ENCODE measurements at places on chromosomes 13 and 19.

DNA sequence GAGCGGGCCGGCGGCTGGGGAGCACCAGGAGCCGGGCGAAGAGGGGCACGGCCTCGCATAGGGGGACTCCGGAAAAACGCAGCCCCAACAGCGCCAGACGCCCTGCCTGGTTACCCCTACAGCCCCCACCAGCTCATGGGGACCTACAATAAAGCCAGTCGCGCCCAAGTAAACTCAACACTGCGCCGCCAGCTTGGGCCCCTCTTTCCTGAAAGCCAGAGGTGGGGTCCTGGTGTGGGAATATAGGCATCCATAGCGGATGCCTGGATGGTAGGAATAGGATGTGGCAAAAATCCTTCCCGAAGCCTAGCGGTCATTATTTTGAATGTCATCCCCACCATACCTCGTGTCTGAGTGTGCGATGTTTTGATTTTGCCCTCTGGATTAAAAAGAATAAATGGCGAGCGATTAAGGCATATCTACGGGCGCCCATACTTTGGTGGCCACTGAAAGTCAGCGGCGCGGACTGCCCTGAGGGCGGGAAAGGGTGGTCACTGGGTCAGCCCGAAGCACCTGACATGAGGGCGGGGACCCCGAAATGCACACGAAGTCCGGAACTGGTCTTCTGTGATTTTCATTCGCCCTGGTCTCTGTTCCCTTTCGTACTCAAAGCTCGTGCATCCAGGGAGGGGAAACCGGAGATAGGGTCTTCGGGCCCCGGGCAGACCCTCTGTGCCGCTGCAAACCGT, at the start of the genes NHLRC3 and PROSER1:
NHLRC3 (plus strand) TSS at position 577 of the 689 bp plus-strand sequence. CDS start 184 bp downstream, outside the sequence.
PROSER1 (minus strand) TSS at position 210 of the 689 bp plus-strand sequence. CDS start 847 bp downstream, outside the sequence.
- DNase-seq, result peak; percentile 76

DNA sequence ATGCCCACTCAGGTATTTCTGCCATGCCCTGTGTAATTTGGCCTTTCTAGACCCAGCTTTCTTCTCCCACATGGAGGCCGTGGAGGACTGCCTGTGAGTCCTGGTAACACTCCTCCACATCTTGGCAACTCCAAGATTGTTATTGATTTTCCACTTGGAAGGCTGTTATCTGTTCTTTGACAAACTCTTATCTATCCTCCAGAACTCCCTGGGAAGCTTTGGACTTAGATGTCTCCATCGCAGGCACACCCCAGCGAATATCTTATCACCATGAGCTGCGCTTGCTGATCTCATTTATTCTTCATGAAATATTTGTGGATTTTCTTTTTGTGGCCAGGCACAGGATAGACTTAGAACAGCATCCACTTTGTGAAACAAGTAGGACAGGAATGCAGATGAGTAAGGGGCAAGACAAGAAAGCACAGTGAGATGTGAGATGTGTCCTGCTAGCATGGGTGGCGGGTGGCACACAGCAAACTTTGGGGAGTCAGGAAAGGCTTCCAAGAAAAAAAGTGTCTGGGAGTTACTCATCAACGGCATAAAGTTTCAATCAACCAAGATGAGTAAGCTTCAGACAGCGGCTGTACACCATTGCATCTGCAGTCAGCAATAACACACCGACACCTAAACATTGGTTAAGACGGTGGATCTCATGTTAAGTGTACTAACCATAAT, 84.5 kb upstream of the IRS2 start:
- no peak for DNase-seq

- no peak for DNase-seq
Observed at GRCh38 chr13:79307866-79308298, 98.2 kb downstream of the RBM26 start.

- no peak for DNase-seq
Observed at GRCh38 chr19:13160557-13160956, 10.3 kb downstream of the IER2 start.

DNA sequence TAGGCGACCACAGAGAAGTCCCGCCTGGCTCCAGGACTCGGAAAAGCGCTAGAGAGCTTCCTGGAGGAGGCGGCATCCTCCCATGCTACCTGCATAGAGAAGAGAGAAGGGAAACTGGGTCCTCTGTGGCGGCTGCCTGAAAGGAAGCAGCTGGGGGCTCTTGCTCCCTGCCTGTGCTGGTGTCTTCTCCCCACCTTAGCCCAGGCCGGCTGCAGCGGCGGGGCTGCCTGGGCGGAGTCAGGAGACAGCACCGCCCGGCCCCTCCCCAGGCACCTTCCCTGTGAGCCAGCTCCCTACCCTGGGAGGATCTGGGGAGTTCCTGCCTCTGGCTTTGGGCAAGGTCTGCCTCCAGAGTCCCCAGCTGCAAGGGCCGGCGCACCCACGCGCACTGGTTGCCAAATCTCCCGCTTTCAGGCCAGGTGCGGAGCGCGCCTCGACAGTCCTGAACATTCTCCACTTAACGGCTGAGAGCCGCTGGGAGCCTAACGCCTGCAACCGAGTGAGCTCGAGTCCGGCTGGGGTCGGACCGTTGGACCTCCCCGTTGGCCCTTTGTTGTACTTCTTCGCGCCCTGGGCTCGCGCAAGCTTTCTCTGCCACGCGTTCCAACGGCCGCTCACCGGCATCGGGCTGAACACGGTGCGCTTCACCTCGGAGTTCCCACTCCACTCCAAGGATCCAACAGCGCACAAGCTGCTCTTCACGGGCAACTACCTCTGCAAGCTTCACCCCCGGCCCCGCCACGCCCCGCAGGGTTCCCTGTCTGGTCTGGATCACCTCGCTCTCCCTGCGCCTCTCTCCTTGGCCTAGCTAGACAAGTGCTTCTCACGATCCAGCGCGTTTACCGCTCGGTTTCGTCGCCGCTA, 21.8 kb upstream of the ZNF30 start:
- DNase-seq, result no peak

DNA sequence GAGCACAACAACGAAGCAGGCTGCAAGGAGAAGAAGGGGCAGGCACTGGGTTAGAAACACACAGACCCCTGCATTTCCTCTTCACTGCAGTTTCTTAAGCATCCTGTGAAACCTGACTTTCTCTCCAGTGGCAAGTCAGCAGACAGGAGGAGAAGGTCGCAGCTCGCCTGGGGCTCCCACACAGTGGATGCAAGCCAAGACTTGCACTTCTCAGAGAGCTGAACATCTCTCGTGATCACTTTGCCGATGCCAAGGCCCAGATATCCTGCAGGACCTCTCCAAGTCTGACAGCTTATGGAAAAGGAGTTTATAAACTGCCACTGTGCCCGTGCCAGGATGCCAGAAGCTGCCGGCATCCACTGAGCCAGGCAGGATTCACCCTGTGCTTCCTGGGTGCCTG, 18.4 kb downstream of the TMEM272 start:
- DNase-seq, result no peak

DNA sequence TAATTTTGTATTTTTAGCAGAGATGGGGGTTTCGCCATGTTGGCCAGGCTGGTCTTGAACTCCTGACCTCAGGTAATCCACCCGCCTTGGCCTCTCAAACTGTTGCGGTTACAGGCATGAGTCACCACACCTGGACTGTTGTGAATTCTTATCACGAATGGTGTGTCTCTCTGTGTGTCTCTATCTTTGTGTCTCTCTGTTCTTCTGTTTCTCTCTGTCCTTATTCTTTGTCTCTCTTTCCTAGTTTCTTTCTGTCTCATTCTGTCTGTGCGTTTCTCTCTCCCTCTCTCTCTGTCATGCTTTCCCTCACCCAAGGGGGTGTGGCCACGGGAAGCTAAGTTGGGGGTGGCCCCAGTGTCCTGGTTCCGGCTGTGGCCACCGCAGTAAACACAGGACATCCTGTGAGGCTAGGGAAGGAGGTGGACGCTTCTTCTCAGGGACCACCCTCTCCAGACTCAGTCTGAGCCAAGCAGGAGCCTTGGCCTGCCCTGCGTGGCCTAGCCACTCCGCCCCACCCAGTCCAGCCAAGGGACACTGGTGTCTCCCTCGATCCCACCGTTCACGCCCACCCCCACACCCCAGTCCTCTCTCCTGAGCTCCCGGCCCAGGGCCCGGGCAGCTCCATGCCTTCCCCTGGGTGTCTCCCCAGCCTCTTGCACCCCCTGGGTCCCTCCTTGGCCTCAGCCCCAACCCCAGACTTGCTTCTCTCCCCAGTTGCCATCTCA, 3.9 kb upstream of the PRX start:
- no peak for DNase-seq

DNA sequence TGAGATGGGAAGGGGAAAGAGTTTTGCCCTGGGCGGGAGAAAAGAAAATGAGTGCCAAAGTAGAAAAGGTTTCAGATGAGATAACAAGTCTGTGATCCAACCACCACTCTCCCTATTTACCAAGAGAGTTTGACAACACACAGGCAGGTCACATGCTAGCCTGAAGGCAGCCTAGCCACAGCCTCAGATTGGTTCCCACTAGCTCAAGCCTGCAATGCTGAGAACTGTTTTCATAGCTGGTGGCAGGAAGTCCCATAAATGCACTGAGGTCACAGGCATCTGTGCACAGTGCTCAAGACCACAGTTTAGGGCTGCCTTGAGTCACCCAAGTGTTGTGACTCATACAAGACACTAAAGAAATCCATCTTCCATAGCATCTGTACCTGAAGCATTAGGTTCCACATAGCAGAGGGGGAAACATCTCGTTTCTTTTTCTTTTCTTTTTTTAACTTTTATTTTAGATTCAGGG, 18.5 kb upstream of the POP4 start:
- DNase-seq, result peak; percentile 24

DNA sequence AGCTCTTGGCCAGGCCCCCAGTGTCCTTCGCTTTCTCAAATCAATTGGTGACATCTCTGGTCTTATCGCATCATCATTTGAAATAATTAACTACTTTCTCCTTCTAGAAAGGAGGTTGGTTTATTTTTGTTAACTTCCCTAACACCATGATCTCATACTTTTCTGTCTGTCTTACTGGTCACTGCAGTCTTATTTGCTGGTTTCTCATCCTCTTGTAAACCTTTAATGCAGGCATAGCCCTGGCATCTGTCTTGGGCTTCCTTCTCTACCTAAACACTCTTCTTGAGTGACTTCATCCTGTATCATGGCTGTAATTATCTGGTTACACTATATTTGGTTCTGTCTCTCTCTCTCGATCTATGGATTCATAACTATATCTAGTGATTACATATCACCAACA, 152.8 kb downstream of the CYSLTR2 start:
- DNase-seq, result no peak

GRCh38 chr13:77274126-77274525, 52.8 kb downstream of the MYCBP2 start:
- no peak for DNase-seq

DNA sequence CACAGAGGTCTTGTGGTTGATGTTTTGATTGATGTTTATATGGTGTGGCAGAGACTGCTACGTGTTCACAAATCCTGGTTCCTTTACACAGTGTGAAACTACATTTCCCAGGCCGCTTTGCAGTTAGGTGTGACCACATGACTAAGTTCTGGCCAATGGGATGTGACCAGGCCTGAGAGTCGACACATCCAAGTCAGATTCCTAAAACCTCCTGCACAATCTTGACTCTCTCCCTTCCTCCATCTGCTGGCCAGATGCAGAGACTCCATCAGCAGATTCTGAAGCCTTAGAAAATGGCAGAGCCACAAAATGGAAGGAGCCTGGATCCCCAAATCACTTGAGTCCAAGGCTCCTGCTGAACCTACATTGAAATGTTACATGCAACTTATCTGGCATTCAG, 12.6 kb downstream of the CD37 start:
- no peak for DNase-seq

- no peak for DNase-seq
Observed at GRCh38 chr13:77351315-77351714, 24.4 kb upstream of the MYCBP2 start.

- DNase-seq, result no peak
Observed at GRCh38 chr19:45780448-45781213, 1.7 kb downstream of the DMPK start.

GRCh38 chr19:46746281-46747057, at the start of gene STRN4:
TSS of gene STRN4 (minus strand) at chr19:46746450. CDS start at chr19:46746430, 20 bp downstream.
- DNase-seq, result no peak

- no peak for DNase-seq
Observed at GRCh38 chr13:29484236-29484635, 111.3 kb downstream of the SLC7A1 start.

- DNase-seq, result no peak
Observed at GRCh38 chr13:90068658-90069057, 1278.8 kb upstream of the MIR17HG start.

DNA sequence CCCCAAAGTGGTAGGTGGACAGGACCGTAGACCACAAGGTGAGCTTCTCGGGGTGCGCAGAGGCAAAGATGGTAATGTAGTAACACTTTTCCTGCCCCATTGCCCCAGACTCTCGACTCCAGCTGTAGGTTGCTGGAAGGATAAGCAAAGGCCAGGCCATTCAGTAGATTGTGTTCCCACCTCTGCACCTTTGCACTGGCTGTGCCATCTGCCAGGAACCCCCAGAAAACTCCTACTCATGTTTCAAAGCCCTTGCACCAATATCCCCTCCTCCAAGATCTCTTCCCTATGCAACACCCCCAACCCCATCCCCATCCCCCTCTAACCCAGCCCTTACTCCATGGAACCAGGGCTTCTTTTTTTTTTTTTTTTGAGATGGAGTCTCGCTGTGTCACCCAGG, 18.3 kb downstream of the IL12RB1 start:
- no peak for DNase-seq

DNA sequence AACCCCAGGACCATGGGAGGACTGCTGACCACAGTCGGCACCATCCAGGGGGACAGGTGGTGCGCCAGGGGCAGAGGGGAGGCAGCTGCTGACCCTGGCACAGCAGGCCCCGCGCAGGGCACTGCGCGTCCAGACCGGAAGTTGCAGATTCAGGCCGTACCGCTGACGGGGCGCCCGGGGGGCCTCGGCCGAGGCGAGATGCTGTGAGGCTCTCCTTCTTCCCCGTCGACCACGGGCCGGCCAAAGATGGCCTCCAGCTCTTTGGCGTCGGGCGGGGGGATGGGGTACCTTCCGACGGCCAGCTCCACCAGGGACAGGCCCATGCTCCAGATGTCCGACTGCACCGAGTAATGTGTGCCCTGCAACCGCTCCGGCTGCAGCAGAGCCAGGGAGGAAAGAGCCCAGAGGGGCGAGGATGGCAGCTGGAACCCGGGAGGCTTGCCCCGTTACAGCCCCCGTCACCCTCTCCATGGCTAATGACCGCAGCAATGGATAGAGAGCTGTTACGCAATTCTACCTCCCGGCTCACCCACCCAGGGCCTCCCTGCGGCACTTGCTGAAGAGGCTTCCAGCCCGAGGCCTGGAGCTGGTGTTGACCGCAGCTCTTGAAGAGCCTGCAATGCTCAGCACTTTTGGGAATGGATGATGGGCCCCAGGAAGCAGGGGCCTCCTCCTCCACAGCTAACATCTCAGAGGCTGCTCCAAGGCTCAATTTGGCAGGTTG, 24.7 kb downstream of the MAP2K2 start:
- DNase-seq, result no peak

All from activated CD8-positive, alpha-beta memory T cell treated with anti-CD3 and anti-CD28 coated beads for 1 hour (primary cell).